ENCODE measurements at places on chromosomes 2 and 18. TPM values are rescaled to one million over a fixed set of nuclear protein-coding genes. Genes with fewer than 3 reads are reported as not detected.
A peak's percentile ranks its signal among the peaks of the same experiment; 100 is the strongest.

TTC39C gene
- 16.4 TPM for total RNA-seq

TIA1 gene
- total RNA-seq, result 193 TPM

IKZF2 gene
- 1.9 TPM for total RNA-seq

CYBRD1 gene
- total RNA-seq, result 5.4 TPM

CAVIN2 gene
- not detected for total RNA-seq

KIAA2012 gene
- not detected for total RNA-seq

TNFAIP6 gene
- total RNA-seq, result 0.81 TPM

GRCh38 chr2:220148471-220149248 is 521.2 kb downstream of the SLC4A3 start:
- H3K4me1 ChIP-seq, result no peaks in the 10 kb centered on the region
- no peak overlapping the region for H3K4me3 ChIP-seq
- H3K27ac ChIP-seq, result no peak overlapping the region
- DNase-seq, result no peak

GRCh38 chr18:26255695-26256622 is 29.7 kb downstream of the TAF4B start:
- H3K27me3 ChIP-seq, result no peaks in the 10 kb centered on the region
- DNase-seq, result no peak
- H3K36me3 ChIP-seq, result peaks cover 2% of the 10 kb centered on the region
- H3K27ac ChIP-seq, result no peak overlapping the region
- H3K4me3 ChIP-seq, result no peak overlapping the region
- H3K4me1 ChIP-seq, result no peaks in the 10 kb centered on the region

DNA sequence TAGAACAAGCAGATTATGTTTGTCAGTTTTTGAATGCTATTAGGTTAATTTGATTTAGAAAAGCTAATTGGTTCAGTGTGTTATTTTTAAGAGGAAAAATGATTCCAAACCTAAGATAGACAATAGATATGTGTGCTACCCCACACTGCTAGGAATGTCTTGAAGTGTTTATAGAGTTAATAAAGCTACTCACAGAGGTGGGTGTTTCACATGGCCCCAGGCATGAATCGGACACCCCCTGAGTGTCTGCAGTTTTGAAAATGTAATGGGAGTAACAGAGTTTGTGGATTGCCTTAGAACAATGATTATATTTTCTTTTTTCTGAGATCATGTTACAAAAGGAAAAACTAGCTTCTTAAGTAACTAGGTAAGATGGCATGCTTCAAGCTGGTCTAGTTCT is 348.3 kb downstream of the ADCYAP1 start:
- DNase-seq, result no peak
- no peak overlapping the region for H3K27ac ChIP-seq
- H3K4me3 ChIP-seq, result no peak overlapping the region

- H3K27me3 ChIP-seq, result no peaks in the 10 kb centered on the region
- H3K4me1 ChIP-seq, result no peaks in the 10 kb centered on the region
- no peak for DNase-seq
- H3K4me3 ChIP-seq, result no peak overlapping the region
Measured at GRCh38 chr18:39805218-39805617, 2149.8 kb upstream of the PIK3C3 start.

- no peaks in the 10 kb centered on the region for H3K4me1 ChIP-seq
- no peak for DNase-seq
- H3K27me3 ChIP-seq, result no peaks in the 10 kb centered on the region
- no peaks in the 10 kb centered on the region for H3K36me3 ChIP-seq
- H3K4me3 ChIP-seq, result no peak overlapping the region
- no peak overlapping the region for H3K27ac ChIP-seq
Measured at GRCh38 chr2:20429528-20429927, 17.3 kb upstream of the RHOB start.

- DNase-seq, result no peak
- no peak overlapping the region for H3K4me3 ChIP-seq
- no peaks in the 10 kb centered on the region for H3K27me3 ChIP-seq
- H3K36me3 ChIP-seq, result peaks cover 7% of the 10 kb centered on the region
- H3K27ac ChIP-seq, result no peak overlapping the region
Measured at GRCh38 chr2:30888852-30889409, 81.7 kb upstream of the CAPN13 start.

DNA sequence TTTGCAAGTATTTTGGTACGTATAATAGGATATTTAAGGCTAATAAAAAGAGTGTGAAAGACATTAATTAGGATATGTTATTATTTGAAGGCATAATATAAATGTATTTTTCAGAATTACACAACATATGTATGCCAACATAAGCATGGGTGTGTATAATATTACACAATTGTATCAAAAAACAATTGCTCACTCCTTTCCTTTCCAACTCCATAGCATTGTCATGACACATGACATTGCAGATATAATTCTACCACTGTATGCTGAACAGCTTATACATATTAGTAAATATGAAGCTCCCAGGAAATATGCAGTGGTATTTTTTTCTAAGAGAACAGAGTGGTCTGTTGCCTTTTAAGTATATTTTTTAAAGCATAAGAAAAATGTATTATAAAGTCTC is 593.1 kb downstream of the TMX3 start:
- no peaks in the 10 kb centered on the region for H3K36me3 ChIP-seq
- H3K4me1 ChIP-seq, result no peaks in the 10 kb centered on the region
- no peak overlapping the region for H3K27ac ChIP-seq
- no peaks in the 10 kb centered on the region for H3K27me3 ChIP-seq
- no peak overlapping the region for H3K4me3 ChIP-seq
- DNase-seq, result no peak

DNA sequence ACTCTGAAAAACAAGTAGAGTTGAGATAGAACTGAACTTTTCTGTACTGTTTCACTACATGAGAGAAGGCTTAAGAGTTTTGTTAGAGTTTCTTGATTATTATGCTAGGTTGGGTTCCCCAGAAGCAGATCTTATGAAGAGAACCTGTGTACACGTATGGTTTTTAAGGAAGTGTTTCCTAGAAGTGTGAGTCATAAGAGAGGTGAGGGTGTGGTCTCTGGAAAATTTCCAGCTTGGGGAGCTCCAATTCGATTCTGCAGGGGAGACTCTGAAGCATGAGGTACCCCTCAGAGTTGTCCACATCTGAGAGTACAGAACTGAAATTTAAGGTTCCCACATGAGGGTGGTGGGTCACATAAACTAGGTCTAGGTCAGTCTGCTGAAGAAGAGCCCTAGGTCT is 83.3 kb upstream of the MAP2 start:
- no peak overlapping the region for H3K4me3 ChIP-seq
- no peaks in the 10 kb centered on the region for H3K27me3 ChIP-seq
- DNase-seq, result no peak
- peaks cover 2% of the 10 kb centered on the region for H3K36me3 ChIP-seq
- H3K27ac ChIP-seq, result no peak overlapping the region

DNA sequence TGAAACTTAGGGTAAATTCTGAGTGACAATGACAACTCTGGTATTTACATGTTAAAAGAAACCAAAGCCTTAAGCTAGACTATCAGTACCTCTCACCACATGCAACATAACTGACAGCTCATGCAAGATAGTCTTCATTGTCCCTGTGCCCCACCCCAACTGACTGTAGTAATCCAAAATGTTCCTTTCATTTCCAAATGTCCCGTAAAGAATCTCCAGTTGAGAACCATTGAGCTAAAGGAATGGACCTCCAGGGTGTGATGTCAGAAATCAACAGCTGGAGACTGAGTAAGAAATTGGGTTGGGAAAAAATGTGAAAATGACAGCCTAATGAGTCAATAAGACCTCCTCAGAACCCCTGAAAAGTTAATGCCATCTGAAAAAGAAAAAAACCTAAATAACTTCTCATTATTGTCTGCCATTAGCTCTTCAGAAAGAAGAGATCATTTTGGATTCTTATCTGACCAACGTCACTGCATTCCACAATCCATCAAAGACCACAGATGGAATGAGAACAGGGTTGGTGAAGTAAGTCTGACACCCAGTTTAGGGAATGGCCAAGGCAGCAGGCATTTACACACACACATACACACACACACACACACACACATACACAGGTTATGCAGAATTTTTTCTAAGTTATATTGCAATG is 51.7 kb upstream of the ACVR2A start:
- H3K36me3 ChIP-seq, result no peaks in the 10 kb centered on the region
- no peak overlapping the region for H3K4me3 ChIP-seq
- no peak for DNase-seq
- no peaks in the 10 kb centered on the region for H3K27me3 ChIP-seq
- no peaks in the 10 kb centered on the region for H3K4me1 ChIP-seq

GRCh38 chr2:197358931-197359330 is 48.4 kb upstream of the ANKRD44 start:
- H3K4me3 ChIP-seq, result no peak overlapping the region
- H3K36me3 ChIP-seq, result no peaks in the 10 kb centered on the region
- no peak overlapping the region for H3K27ac ChIP-seq
- H3K27me3 ChIP-seq, result no peaks in the 10 kb centered on the region

- H3K27me3 ChIP-seq, result no peaks in the 10 kb centered on the region
- H3K4me1 ChIP-seq, result peaks cover 3% of the 10 kb centered on the region
- H3K36me3 ChIP-seq, result no peaks in the 10 kb centered on the region
- no peak for DNase-seq
- no peak overlapping the region for H3K4me3 ChIP-seq
Measured at GRCh38 chr2:217335341-217335966, 475.6 kb upstream of the TNP1 start.

GRCh38 chr2:69490486-69490885 is 53.3 kb upstream of the NFU1 start:
- H3K27ac ChIP-seq, result no peak overlapping the region
- no peaks in the 10 kb centered on the region for H3K36me3 ChIP-seq
- DNase-seq, result no peak
- no peak overlapping the region for H3K4me3 ChIP-seq
- H3K27me3 ChIP-seq, result no peaks in the 10 kb centered on the region
- H3K4me1 ChIP-seq, result no peaks in the 10 kb centered on the region

- peaks cover 2% of the 10 kb centered on the region for H3K4me1 ChIP-seq
- H3K4me3 ChIP-seq, result no peak overlapping the region
- H3K36me3 ChIP-seq, result peaks cover 4% of the 10 kb centered on the region
- DNase-seq, result no peak
- H3K27me3 ChIP-seq, result no peaks in the 10 kb centered on the region
Measured at GRCh38 chr2:200968162-200968561, 4.7 kb upstream of the ORC2 start.

GRCh38 chr18:75220551-75221355 is 10.2 kb downstream of the TSHZ1 start:
- H3K4me1 ChIP-seq, result no peaks in the 10 kb centered on the region
- H3K4me3 ChIP-seq, result no peak overlapping the region
- DNase-seq, result no peak

GRCh38 chr2:188776634-188777033 is 197.5 kb upstream of the COL3A1 start:
- H3K27ac ChIP-seq, result no peak overlapping the region
- no peaks in the 10 kb centered on the region for H3K4me1 ChIP-seq
- H3K27me3 ChIP-seq, result no peaks in the 10 kb centered on the region
- H3K4me3 ChIP-seq, result no peak overlapping the region
- no peaks in the 10 kb centered on the region for H3K36me3 ChIP-seq

DNA sequence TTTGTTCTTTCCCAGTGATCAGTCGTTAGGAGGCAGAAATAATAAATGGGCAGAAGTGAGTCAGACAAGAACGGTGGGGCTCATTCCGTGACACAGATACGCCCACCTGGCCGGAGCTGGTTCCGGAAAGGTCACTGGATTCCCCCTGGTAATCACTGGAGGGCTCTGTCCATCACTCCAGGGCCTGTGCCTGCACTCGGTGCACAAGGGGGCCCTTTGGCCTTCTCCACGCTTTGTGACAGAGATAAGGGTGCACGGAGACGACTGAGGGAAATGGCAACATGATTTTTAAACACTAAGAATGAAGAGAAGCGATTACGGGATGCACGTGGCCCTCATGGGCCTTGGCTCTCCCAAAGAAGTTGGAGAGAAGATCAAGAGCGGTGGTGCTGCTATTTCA is 84.4 kb downstream of the PTGR3 start:
- H3K27me3 ChIP-seq, result no peaks in the 10 kb centered on the region
- no peak for DNase-seq
- no peaks in the 10 kb centered on the region for H3K4me1 ChIP-seq
- H3K36me3 ChIP-seq, result no peaks in the 10 kb centered on the region
- no peak overlapping the region for H3K27ac ChIP-seq

GRCh38 chr2:64860276-64860885 is 128.8 kb upstream of the SLC1A4 start:
- peaks cover 2% of the 10 kb centered on the region for H3K4me1 ChIP-seq
- DNase-seq, result no peak
- no peaks in the 10 kb centered on the region for H3K27me3 ChIP-seq
- no peak overlapping the region for H3K27ac ChIP-seq

DNA sequence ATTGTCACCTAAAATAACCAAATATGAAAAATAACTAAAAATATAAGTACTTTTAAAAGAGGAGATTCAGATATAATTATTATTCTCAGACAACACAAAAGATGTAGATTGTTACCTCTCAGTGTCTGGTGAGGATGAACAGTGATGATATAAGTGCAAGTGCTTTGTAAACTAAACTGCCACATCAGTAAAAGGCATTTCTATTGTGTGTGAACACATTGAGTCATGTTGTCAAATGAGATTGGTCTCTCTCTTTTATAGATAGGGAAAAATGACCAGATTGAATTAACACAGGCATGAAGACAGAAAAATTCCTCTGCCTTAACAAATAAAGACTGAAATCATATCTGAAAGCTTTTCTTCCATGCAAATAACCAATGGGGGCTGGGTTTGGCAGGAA is 182.4 kb upstream of the TMEFF2 start:
- no peaks in the 10 kb centered on the region for H3K4me1 ChIP-seq
- DNase-seq, result no peak
- H3K27me3 ChIP-seq, result no peaks in the 10 kb centered on the region
- H3K4me3 ChIP-seq, result no peak overlapping the region

- no peak overlapping the region for H3K4me3 ChIP-seq
- H3K27me3 ChIP-seq, result no peaks in the 10 kb centered on the region
- no peaks in the 10 kb centered on the region for H3K36me3 ChIP-seq
- peak; percentile 36 for DNase-seq
- H3K4me1 ChIP-seq, result peaks cover 5% of the 10 kb centered on the region
Measured at GRCh38 chr2:138814123-138814898, 34.1 kb upstream of the NXPH2 start.

DNA sequence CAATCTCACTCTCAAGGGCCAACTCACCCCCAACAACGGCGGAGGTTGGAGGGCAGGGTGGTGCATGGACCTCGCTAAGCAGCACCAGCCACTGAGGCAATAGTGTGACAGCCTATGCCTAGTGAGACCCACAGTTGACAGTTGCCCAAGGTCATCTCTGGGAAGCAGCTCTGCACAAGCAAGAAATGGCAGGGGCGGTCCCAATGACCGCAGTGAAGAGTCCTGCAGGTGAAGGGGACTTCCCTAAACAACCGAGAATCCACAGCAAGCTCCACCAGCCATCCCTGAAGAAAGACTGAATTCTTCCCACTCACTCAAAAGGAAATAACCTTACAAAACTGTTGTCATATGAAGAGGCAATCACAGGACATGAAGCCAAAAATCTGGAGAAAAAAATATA is 313.4 kb upstream of the ID2 start:
- H3K27ac ChIP-seq, result no peak overlapping the region
- no peaks in the 10 kb centered on the region for H3K4me1 ChIP-seq
- H3K27me3 ChIP-seq, result no peaks in the 10 kb centered on the region
- DNase-seq, result no peak
- H3K36me3 ChIP-seq, result peaks cover 5% of the 10 kb centered on the region

DNA sequence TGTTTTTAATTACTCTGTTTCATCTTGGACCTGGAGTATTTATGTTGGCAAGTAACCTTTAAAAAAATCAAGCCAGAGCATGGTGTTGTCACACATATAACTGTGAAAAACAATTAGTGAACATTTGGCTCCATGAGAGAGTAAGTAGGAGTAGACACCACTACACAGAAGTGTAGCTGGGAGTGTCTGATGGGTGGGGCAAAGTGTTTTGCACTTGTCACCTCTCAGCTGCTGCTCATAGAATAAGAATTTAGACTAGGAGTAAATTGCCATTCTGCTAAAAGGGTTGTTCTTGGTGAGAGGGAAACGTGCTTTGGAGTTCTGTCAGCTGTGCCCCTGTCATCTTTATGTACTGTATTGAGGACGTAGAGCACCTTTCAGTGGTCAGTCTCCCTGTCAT is 114.5 kb downstream of the TTC27 start:
- no peak overlapping the region for H3K4me3 ChIP-seq
- no peaks in the 10 kb centered on the region for H3K36me3 ChIP-seq
- no peak for DNase-seq
- H3K27ac ChIP-seq, result no peak overlapping the region
- H3K27me3 ChIP-seq, result no peaks in the 10 kb centered on the region

Data from H9 (cell line).